ENCODE measurements at places on chromosomes 5 and 9.

GRCh38 chr5:132142459-132142858, 68.9 kb downstream of the CSF2 start:
- no peak for DNase-seq

- no peak for DNase-seq
These were observed 104.4 kb downstream of the C5orf15 start for GRCh38 chr5:133863857-133864585.

DNA sequence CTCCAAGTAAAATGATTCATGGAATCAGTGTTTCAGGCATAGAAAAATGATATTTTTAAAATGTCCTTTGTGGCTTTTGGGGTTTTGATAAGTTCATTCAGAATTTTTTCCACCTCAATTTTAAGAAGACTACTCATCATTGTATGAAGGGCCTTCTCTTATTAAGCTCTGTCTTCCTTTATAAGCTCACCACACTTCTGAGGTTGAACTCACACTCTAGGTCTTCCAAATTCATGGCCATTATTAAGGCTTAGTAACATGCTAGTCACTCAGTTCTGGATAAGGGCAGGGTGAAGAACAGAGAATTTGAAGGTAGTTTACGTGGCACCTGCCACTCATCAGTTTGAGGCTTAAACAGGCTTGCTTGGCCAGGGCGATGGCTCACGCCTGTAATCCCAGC, 4.2 kb downstream of the MELK start:
- DNase-seq: no peak

DNA sequence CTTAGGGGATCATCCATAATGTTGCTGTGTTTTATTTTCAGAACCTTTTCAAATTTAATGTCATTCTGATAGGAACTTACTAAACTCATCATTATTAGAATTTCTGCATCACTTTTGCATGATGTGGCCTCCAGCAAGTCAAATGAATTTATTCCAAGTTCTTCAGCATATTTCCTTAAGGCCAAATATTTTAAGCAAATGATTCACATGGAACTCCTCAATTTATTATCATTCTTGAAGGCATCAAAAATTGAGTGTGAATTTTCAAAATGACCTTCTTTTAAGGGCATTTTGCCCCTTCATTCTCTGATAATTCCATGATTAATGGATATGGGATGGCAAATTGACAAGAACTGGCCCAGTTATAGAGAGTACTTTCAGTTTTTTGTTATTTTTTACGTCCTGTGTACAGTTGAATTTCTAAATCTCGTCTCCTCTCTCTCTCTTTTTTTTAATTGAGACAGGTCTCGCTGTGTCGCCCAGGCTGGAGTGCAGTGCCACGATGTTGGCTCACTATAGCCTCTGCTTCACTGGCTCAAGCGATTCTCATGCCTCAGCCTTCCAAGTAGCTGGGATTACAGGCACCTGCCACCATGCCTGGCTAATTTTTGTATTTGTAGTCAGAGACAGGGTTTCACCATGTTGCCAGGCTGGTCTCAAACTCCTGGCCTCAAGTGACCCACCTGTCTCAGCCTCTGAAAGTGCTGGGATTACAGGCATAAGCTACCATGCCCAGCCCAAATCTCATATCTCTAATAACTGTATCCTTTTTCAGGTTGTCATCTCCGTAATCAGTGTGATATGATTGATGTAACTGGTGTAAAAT, 29.1 kb downstream of the GPR21 start:
- no peak for DNase-seq
